Hepatocyte (in vitro differentiated cells): ENCODE measurements at places on chromosomes 13 and 19. TPM values are rescaled to one million over a fixed set of nuclear protein-coding genes. Genes with fewer than 3 reads are reported as not detected.

The CD22 gene
- total RNA-seq = 1.6 and 3.5 TPM in 2 replicates

The PROZ gene
- total RNA-seq = 4.7 and 5.4 TPM in 2 replicates

The EHD2 gene
- 17.8 and 20.8 TPM in 2 replicates for total RNA-seq

The KIR3DL2 gene
- not detected in 2 replicates for total RNA-seq

The IGSF23 gene
- 2.1 TPM in 2 replicates for total RNA-seq

The AKAP8L gene
- total RNA-seq = 88.7 and 93.8 TPM in 2 replicates

The APOE gene
- 3,920 and 3,946 TPM in 2 replicates for total RNA-seq

The C5AR1 gene
- 0.43 and 0.96 TPM in 2 replicates for total RNA-seq

The HIF3A gene
- total RNA-seq = 54.6 and 56.8 TPM in 2 replicates

The C19orf81 gene
- 2.2 and 4.1 TPM in 2 replicates for total RNA-seq

The GSX1 gene
- total RNA-seq = not detected in 2 replicates

The RDH8 gene
- total RNA-seq = not detected in 2 replicates

The POGLUT2 gene
- total RNA-seq = 18.1 and 21.4 TPM in 2 replicates

The SIGLEC5 gene
- total RNA-seq = not detected in 2 replicates

The CLDND2 gene
- total RNA-seq = 1.2 TPM in 1 of 2 replicates, not detected in the other

The TSKS gene
- total RNA-seq = not detected in 2 replicates

The ZNF132 gene
- 1.0 and 1.5 TPM in 2 replicates for total RNA-seq

The KLK3 gene
- not detected in 2 replicates for total RNA-seq

The TSPAN16 gene
- not detected in 2 replicates for total RNA-seq

The SPIB gene
- total RNA-seq = 2.8 TPM in 2 replicates

The SIGLEC7 gene
- 0.53 and 0.84 TPM in 2 replicates for total RNA-seq

The METTL21C gene
- not detected in 2 replicates for total RNA-seq

The ZNF418 gene
- total RNA-seq = 6.1 and 8.2 TPM in 2 replicates

The MICU2 gene
- 78.8 and 95.7 TPM in 2 replicates for total RNA-seq

The CACNA1A gene
- 2.0 and 3.9 TPM in 2 replicates for total RNA-seq

The LRRC63 gene
- 0.68 TPM in 1 of 2 replicates, not detected in the other for total RNA-seq

The CDX2 gene
- 34.6 and 40.0 TPM in 2 replicates for total RNA-seq

The SLC27A5 gene
- 8.4 and 9.0 TPM in 2 replicates for total RNA-seq

The TBXA2R gene
- total RNA-seq = 0.12 and 0.70 TPM in 2 replicates

The FAM83E gene
- total RNA-seq = 13.8 and 22.2 TPM in 2 replicates

The ZNF766 gene
- total RNA-seq = 8.3 and 11.4 TPM in 2 replicates

The DAND5 gene
- total RNA-seq = 0.17 TPM in 1 of 2 replicates, not detected in the other

The NCCRP1 gene
- 1.6 and 2.5 TPM in 2 replicates for total RNA-seq

The RNASEH2B gene
- 30.9 and 42.5 TPM in 2 replicates for total RNA-seq

The CLIP3 gene
- 5.1 and 12.8 TPM in 2 replicates for total RNA-seq

The NLRP5 gene
- total RNA-seq = not detected in 2 replicates

The CYP2A6 gene
- total RNA-seq = 1.1 and 1.4 TPM in 2 replicates

The GJA3 gene
- 0.16 and 0.23 TPM in 2 replicates for total RNA-seq

The KLC3 gene
- total RNA-seq = 3.3 and 5.5 TPM in 2 replicates

The ZNF844 gene
- 11.2 and 13.8 TPM in 2 replicates for total RNA-seq

The FRY gene
- 3.7 and 6.4 TPM in 2 replicates for total RNA-seq

The HSPB6 gene
- 7.1 and 14.2 TPM in 2 replicates for total RNA-seq

The SLITRK1 gene
- total RNA-seq = not detected in 2 replicates
